AG04449 (cell line): ENCODE measurements at places on chromosomes 1 and 21.

DNA sequence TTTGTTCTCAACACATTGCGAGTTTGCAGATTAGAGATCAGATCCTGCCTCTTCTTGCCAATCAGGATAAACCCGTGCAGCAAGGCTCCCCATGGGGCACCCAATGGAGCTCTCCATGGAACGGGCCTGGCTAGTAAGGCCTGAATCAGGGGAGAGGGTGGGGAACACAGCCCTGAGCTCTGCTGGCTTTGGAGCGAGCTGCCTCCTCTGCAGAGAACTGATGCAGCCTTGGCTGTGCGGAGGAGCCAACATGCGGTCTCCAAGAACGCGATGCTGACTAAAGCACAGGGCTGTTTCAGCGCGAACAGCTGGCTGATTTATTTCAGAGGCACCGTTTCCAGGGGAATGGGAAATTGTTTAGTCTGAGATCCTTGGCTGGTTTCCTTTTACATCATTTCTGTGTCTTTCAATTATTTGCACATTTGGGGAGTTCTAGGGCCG, 139.7 kb downstream of the TSEN15 start:
- peak; percentile 57 for DNase-seq

DNA sequence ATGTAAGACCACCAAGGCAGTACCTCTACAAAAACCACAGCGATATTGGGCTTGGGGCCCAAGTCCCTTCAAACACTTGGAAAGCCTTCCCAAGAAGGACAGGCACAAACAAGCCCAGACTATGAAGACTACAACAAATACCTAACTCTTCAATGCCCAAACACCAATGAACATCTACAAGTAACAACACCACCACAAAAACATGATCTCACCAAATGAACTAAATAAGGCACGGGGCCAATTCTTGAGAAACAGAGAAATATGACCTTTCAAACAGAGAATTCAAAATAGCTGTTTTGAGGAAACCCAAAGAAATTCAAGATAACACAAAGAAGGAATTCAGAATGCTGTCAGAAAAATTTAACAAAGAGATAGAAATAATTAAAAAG, 86.8 kb downstream of the COL24A1 start:
- DNase-seq: no peak

DNA sequence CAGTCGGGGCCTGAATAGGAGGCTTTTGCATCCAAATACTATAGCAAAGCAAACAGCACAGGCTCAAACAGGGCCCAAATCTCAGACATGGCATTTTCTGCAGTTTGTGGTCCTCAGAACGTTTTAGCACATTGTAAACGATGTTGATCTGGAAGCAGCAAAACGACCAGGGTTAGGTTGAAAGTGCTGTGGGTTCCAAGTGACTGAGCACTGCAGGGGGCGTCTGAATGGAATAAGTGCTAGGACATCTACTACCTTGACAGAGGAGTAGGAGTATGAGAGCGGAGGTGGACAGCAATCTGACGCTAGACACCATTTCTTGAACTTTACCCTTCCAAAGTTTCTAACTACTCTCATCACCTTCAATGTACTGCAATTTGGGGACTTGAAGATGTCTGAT, 214.9 kb downstream of the BARHL2 start:
- DNase-seq: no peak

- no peak for DNase-seq
These were observed 922 bp downstream of the CPT2 start for GRCh38 chr1:53197291-53198200.

DNA sequence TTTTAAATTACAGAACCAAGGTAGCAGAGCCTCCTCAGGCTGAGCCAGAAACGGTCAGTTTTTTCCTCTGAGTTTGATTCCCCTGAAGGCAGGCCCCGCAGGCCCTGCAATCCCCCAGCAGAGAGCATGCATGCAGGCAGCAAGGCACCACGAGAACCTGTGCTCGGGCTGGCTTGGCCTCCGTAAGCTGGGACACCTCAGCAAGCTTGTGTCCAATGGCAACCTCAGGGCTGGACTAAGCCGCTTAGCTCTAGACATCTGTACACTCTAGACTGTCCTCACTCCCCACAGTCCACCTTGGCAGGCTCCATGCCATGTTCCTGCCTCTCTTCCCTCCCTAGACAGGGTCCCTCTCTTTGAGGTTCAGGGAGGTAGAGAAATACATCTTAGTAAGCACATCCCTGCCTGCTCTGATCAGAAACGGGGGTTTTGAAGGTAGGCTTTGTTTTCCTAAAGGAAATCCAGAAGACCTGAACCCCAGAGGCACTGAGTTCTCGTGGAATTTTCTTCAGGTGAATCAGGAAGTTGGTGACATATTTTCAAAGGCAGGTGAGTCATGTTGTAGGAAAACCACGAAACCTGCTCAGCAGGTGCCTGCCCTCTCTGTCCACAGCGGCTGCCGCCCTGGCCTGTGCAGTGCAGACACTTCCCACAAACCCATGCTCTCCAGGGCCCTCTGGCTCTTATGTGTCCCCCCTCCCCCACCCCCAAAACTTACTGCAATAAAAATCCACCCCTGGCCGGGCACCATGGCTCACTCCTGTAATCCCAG, 7.0 kb downstream of the TMEM63A start:
- DNase-seq: no peak

DNA sequence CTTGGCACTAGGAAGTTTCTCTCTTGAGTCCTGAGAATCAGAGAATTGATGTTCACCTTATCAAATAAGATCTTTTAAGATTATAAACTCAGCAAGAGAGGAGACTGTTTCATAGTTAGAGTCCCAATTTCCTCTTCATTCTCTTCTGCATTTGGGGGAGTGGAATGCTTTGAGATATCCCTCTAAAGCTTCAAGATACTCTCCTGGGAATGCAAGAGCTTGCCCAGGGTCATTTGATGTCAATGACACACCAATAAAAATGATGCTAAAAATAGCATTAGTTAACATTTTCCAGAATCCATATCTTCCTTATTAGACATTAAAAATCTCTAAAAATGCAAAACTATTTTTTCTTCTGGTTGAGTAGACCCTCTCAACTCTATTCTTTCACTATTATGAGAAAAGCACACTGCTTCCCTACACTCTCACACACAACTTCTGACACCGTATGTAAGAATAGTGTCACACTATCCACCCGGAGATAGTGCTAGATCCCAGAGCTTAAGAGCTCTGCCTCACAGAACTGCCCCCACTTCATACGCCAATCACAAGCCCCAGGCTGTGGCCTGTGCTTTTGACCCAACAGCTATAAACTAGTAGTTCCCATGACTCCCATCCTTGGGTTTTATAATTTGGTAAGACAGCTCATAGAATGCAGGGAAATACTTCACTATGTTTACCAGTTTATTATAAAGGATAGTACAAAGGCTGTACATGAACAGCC, 399.9 kb upstream of the RUNX1 start:
- DNase-seq: no peak

GRCh38 chr1:56547977-56548376, 31.4 kb downstream of the PLPP3 start:
- no peak for DNase-seq

- no peak for DNase-seq
These were observed 58.7 kb downstream of the KIF14 start for GRCh38 chr1:200561856-200562214.

DNA sequence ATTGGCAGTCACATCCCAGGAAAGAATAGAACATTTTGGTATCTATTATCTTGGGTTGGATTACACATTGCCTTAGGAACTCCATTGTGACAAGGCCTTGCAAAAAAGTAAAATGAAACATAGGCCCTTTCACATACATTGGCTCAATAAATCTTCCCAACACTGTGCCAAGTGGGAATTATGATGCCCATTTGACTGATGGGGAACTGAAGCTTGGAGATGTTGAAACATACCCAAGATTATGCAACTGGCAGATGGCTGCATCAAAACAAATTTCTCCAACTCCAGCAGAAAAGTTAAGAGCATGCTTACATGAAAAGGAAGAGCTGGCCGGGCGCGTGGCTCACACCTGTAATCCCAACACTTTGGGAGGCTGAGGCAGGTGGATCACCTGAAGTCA, 26.9 kb downstream of the PLEKHO1 start:
- no peak for DNase-seq

DNA sequence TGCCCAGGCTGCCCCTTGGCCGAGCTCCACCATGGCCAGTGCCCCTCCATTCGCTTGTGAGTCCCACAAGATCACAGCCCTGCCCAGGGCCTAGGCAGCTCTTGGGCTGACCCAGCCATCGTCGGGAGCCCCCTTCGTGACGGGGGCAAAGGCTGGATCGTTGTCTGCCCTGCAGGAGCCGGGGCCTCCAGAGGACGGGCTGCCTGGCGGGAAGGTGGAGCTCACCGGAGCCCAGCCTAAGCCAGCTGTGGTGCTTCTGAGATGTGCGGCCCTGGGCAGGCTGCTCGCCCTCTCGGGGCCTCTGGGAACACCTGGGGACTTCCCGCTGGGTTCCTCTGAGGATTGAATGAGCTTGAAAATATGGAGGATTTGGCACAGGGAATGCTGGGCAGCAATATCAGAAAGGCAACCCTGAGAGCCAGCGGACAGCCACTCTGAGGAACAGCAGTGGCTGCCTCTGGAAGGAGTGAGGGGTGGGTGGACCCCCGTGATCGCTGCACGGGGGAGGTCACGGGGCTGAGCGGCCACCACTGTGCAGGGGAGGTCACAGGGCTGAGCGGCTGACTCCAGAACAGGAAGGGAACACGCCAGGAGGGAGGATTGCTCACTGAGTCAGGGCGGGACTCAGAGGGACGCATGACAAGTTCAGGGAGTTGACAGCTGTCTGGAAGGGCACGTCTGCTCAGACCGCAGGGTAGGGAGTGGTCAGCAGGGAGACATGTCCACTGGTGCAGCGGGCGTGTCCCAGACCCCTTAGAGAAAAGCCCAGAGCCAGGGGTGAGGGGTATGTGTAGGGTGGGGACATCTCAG, 19.3 kb downstream of the TP73 start:
- DNase-seq: no peak

- no peak for DNase-seq
These were observed 10.1 kb upstream of the SLC25A33 start for GRCh38 chr1:9529190-9529589.

DNA sequence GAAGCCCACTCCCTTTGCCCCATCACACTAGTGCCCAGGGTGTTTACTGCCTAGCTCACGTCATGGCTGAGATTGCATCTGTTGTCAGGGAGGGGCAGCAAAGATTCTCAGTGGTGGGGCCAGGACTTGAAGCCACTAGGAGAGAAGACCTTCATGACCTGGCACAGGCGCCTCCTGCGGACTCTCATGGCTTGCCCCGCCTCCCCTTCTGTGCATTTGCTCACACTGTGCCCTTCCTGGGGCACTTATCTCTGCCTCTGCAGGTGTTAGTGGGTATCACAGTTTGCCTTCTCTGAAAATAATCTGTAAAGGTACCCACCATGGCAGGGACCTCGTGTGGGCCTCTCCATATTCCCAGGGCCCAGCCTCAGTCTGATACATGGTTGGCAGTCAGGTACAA, 20.1 kb downstream of the PTPRU start:
- DNase-seq: no peak

DNA sequence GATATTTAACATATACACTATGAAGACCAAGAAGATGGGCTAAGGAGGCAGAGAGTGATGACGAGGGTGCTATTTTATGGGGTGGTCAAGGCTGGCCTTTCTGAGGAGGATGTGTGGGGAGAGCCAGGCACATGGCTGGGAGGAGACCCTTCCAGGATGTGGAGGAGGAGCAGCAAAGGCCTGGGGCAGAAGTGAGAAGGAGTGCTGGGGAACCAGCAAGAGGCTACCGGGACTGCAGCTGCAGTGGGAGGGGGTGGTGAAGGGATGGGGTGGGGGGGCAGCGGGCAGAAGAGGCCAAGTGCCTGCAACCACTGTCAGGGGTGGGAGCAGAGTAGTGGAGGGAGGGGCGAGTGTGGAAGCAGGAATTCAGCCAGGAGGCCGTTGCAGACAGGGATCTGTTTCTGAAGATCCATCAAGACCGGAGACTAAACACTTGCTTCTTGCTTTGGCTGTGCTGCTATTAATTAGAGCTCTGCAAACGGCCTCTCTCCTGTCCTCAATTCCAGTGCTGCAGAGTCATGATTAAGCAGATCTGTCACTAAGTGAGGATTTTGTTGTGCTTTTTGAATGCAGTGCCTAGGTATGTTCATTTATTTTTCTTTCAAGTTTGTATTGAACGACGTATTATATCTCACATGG, 89.9 kb downstream of the IER5 start:
- no peak for DNase-seq

- DNase-seq: no peak
These were observed 1926.8 kb downstream of the NCAM2 start for GRCh38 chr21:22925032-22925431.

DNA sequence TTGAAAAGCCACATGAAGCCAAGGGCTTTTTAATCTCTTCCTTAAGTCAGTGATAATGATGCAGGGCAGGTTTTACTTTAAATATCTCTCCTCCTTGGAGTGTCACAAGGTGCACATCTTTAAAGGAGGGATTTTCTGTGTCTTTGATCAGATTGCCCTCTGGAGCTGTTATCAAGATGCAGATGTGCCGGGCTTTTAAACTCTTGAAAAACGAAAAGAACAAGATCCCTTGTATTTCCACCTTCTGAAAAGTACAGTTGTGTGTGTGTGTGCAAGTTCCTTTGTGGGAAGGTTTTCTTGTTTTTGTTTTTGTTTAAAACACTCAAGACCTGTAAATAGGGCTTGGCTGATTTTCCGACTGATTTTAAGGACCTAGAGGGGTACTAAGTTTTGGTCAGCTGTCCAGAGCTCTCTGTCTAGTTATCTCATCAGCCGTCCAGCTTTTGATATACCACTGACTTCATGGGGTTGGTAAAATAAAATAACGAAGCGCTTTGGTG, 1.6 kb downstream of the MARK1 start:
- DNase-seq: no peak

GRCh38 chr1:21631944-21632887, 36.9 kb downstream of the RAP1GAP start:
- no peak for DNase-seq

- DNase-seq: no peak
These were observed 12.4 kb downstream of the PSEN2 start for GRCh38 chr1:226882631-226883409.

GRCh38 chr1:5945445-5945844, 46.8 kb downstream of the NPHP4 start:
- DNase-seq: no peak

GRCh38 chr1:219791766-219792165, 136.6 kb downstream of the SLC30A10 start:
- no peak for DNase-seq

DNA sequence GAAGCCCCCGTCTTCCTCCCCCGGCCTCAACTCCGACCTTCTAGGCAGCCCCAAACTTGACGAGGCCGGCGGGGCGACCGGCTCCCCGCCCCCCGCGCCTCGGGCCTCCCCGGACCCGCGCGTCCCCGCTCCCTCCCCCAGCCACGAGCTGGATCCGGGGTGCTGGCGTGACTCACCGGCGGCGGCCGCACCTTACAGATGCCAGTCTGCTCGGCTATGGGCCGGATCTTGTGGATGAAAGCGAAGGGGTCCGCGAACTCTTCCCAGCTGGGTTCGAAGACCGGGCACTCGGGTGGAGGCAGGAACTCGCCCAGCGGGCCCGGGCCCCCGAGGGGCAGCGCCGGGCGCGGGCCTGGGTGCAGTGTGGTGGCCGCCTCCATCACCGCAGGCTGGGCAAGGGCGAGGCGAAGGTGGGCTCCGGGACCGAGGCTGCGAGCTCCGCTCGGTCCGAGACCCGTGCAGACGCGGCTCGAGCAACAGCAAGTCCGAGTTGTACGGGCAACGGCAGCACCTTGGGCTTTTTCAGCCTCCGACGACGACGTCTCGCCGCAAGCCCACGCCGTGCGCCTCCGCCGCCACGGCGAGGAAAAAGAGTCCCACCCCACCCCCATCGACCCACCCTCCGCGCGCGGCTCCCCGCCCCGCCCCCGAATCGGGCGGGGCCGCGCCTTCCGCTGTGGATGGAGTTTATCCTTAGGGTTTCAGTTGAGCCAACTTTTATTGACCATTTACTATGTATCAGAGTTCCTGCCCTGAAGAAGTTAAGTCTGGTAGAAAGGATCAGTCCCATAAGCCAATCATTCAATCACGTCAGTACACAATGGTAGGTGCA, at the start of gene KDM5B:
Gene KDM5B, minus strand, starts transcription at position 496 of the 832 bp plus-strand sequence. Its CDS starts 116 bp downstream, at position 380.
- no peak for DNase-seq
